ENCODE measurements at places on chromosomes 11 and 22. TPM values are rescaled to one million over a fixed set of nuclear protein-coding genes. Genes with fewer than 3 reads are reported as not detected.

DNA sequence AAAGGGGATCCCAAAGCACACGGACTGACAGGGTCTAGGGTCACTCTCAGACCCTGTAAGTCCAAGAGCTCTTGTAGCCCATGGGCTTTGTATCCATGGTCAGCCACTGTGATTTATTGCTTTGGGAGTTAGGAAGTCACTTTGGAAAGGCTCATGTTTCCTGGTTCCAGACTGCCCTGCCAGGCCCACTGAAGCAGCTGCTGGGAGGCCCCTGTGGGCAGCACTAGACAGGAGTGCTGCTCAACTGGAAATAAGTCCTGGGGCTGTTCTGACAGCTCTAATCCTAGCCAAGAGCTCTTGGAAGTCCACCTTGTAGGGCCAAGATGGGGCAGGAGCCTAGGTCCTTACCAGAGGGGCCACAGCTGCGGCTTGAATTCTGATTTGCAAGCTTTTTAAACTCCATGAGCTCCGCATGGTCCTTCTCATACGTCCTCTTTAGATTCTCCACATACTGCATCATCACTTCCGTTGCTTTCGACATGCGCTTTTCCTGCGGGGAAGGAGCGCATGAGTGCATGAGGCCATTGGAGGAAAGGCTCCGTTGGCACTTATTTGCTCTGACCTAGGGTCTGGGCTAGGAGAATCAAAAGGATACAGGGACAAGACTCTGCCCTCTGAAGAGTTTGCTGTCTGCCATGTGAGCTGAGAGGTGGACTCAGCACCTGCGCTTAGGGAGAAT is 32.2 kb upstream of the LYVE1 start:
- DNase-seq: no peak
- no peak overlapping the region for H3K27ac ChIP-seq
- peaks cover 5% of the 10 kb centered on the region for H3K4me1 ChIP-seq
- H3K27me3 ChIP-seq: no peaks in the 10 kb centered on the region

Gene TMEM132A
- total RNA-seq: 114 TPM

Gene CALCA
- total RNA-seq: 17.6 TPM

Gene LDHAL6A
- total RNA-seq: 0.20 TPM

Gene CARD10
- 12.6 TPM for total RNA-seq

- no peak overlapping the region for H3K4me3 ChIP-seq
- peak overlapping the region; percentile 61 for H3K27ac ChIP-seq
- H3K27me3 ChIP-seq: no peaks in the 10 kb centered on the region
Observed at GRCh38 chr22:45460288-45461109, 42.2 kb upstream of the FBLN1 start.

Data from spinal cord (tissue), 10 donors.